ENCODE measurements at places on chromosomes 4 and X.

DNA sequence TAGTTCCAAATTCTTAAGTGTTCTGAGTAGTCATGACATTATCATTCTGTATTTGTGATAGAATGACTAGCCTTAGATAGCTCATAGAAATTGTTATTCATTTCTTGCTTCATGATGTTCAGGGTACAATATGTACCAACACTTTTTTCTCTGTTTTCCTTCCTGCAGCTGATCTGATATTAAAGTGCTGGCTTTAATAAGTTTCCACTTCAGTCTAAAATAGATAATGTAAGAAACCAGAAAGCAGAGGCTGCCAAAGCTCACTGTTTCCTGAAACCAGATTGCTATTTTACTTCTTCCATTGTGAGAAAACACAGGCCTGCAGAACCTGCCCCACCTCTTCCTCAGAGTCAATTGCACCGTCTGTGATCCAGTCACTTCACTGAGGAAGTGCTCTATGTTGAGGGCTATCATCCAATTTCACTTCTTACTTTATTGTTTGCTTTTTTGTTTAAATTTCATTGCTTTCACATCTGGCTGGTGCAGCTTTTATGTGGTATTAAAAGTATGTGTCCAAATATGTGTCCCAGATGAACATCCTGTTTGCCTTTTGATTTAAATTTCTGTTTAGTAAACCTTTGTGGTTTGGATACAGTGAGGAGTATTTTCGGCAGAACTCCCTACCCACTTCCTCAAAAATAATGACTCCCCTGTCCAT is 652.1 kb downstream of the ANKRD50 start:
- no peak for DNase-seq

GRCh38 chr4:53315300-53315699 is 50.6 kb downstream of the SCFD2 start:
- DNase-seq = no peak

GRCh38 chr4:135050086-135050717 is 848.6 kb upstream of the PABPC4L start:
- DNase-seq = no peak

GRCh38 chr4:106985830-106986229 is 50.3 kb downstream of the DKK2 start:
- DNase-seq = no peak

- no peak for DNase-seq
These were observed 34.8 kb downstream of the LIN54 start for GRCh38 chr4:82975792-82976191.

GRCh38 chrX:135295238-135295943 is 13.9 kb upstream of the ETDC start:
- DNase-seq = no peak

DNA sequence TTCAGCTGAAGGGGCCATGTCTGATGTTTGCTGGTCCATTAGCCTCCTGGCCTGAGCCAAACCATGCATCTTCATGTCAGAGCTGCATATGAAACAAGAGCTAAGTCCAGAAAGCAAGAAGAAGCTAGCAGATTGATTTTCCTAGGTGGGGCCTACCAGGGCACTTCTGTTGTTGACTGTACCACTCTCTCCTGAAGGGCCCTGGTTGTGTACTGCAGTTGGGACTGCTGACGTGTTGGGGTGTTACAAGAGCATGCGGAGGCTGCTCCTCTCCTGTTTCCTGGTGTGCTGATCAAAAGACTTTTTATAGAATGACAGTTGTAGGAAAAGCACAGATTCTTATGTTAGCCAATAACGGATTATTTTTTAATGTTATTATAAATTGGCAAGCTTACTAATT is 145.1 kb downstream of the TBL1X start:
- DNase-seq = no peak

GRCh38 chr4:128915544-128915943 is 106.0 kb downstream of the JADE1 start:
- no peak for DNase-seq

DNA sequence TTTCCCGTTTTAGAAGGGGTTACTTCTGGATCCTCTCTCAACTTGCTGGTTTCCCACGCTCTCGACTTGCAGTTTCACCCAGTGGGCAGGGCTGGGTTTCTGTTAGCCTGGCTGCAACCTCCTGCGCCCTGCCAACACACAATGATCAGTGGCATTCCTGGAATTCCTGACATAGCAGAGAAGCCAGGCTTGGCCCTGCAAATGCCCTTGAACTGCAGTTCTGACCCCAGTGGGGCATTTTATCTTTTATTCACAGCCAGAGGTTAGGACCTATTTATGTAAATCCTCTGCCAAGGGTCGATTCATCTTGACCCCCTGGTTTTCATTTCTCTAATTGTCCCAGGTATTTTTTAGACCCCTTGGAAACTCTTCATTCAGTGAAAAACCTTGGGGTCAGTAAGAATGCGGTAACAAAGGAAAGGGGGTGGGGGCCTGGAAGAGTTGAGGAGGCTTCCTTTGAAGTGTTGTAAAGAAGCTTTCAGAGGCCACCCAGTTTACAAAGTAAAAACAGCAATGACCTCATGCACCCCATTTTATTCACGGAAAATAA is 217.6 kb downstream of the ZNF674 start:
- peak; percentile 87 for DNase-seq

DNA sequence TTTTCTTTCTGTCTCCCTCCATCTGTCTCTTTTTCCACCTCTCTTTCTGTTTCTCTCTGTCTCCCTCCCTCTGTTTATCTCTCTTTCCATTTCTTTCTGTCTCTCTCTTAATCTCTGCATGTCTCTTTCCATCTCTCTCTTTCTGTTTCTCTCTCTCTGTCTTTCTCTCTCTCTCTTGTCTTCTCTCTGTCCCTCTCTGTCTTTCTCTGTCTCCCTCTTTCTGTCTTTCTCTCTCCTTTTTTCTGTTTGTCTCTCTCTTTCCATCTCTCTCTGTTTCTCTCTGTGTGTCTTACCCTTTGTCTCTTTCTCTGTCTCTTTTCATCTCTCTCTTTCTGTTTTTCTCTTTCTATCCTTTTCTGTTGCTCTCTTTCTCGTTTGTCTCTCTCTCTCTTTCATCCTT is 34.7 kb downstream of the ARSF start:
- no peak for DNase-seq

All from NT2/D1 (cell line).